Activated CD4-positive, alpha-beta T cell treated with anti-CD3 and anti-CD28 coated beads, Interleukin-2, amount 10 ng/mL, durations not matched to agents 7 days and 5 days (primary cell): ENCODE measurements at places on chromosomes 7 and 10. TPM values are rescaled to one million over a fixed set of nuclear protein-coding genes. Genes with fewer than 3 reads are reported as not detected.
A peak's percentile ranks its signal among the peaks of the same experiment; 100 is the strongest.

- H3K36me3 ChIP-seq = no peaks in the 10 kb centered on the region
- peak overlapping the region; percentile 51 for H3K4me3 ChIP-seq
- peaks cover 11% of the 10 kb centered on the region for H3K4me1 ChIP-seq
- no peak for DNase-seq
- H3K27ac ChIP-seq = no peak overlapping the region
Observed at GRCh38 chr10:96374639-96374984, 15.8 kb upstream of the OPALIN start.

DNA sequence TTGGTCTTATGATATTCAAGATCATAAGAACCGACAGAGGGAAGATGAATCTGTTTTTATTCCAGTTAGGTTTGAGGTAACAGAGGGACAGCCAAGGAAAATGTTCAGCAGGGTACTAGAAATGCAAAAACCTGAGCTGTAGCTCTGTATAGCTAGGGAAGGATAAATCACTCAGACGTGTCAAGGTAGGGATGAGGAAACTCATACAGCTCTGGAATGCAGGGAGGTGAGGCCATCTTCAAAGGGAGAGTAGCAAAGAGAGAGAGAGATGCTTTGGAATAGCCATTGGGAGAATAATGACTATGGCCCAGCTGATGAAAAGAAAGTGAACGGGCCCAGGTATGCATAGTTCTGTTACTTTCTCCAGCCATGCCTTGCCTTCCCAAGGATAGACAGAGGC is 77.8 kb downstream of the PAX2 start:
- H3K27ac ChIP-seq = no peak overlapping the region
- peaks cover 6% of the 10 kb centered on the region for H3K4me1 ChIP-seq
- no peak for DNase-seq

- H3K4me3 ChIP-seq = no peak overlapping the region
- H3K4me1 ChIP-seq = no peaks in the 10 kb centered on the region
- no peaks in the 10 kb centered on the region for H3K36me3 ChIP-seq
- H3K27ac ChIP-seq = no peak overlapping the region
- no peaks in the 10 kb centered on the region for H3K27me3 ChIP-seq
- no peak for DNase-seq
Observed at GRCh38 chr10:47230482-47230881, 69.5 kb upstream of the GDF10 start.

- no peak overlapping the region for H3K4me3 ChIP-seq
- no peak for DNase-seq
- no peaks in the 10 kb centered on the region for H3K36me3 ChIP-seq
- no peak overlapping the region for H3K27ac ChIP-seq
- H3K4me1 ChIP-seq = no peaks in the 10 kb centered on the region
Observed at GRCh38 chr7:29254591-29254990, 60.0 kb downstream of the CHN2 start.

CLCN1 gene
- not detected for total RNA-seq

- DNase-seq = no peak
- H3K36me3 ChIP-seq = peaks cover 6% of the 10 kb centered on the region
- no peak overlapping the region for H3K27ac ChIP-seq
- H3K27me3 ChIP-seq = no peaks in the 10 kb centered on the region
Observed at GRCh38 chr10:67812007-67812406, 26.0 kb downstream of the DNAJC12 start.

SLC26A3 gene
- total RNA-seq = not detected

DNA sequence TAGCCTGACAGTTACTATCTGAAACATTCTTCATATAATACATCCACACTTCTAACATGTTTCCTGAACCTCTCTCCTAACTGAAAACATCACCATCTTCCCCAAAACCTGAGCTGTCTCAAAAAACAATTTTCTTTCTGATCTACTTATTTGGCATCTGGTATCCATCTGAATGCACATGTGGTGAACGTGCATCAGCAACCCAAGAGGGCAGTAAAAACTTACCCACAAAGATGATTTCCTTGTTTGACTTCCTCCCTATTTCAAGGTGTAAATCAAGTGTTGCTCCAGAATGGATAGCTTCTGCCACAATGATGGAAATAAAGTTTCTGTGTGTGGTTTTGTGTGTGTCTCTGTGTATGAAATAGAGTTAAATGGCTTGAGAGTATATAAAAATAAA is 500.4 kb downstream of the MAGI2 start:
- H3K36me3 ChIP-seq = no peaks in the 10 kb centered on the region
- H3K27me3 ChIP-seq = no peaks in the 10 kb centered on the region
- no peaks in the 10 kb centered on the region for H3K4me1 ChIP-seq
- H3K4me3 ChIP-seq = no peak overlapping the region
- H3K27ac ChIP-seq = no peak overlapping the region

DNA sequence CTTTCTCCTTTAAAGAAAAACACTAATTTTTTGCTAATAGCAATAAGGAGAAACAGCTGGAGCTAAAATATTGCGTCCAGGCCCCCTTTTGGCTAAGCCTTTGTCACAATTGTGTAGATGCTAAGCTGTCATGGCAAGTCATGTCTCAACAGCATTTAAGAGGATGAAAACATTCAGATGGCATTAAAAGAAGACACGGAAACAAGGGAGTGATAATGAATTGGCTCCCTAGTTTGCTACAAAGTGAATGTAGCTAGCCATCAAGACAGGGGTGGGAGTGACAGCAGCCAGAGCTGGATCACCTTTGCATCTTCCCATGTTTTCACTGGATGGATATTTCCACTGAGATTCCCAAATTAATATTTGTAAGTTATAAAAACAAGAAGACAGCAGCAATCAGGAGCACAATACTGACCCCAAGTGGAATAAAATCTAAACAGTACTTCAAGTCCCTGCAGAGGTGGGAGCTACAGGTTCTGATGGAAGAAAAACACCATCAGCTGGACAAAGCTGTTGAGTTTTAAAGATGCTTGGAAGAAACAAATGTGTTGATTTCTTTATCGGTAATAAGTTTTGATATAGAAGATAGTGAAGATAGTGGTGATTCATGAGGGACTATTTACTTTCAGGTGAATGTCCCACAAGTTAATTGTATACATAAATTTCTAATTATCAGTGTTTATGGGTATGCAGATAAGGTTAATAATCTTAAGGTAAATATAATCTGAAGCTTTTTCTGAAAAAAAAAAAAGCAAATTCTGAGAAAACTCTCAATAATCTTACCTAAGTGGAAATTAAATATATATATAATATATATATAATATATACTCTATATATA is 129.4 kb downstream of the SLC16A9 start:
- no peak for DNase-seq
- H3K4me1 ChIP-seq = no peaks in the 10 kb centered on the region
- no peak overlapping the region for H3K27ac ChIP-seq
- H3K36me3 ChIP-seq = no peaks in the 10 kb centered on the region
- peaks cover 5% of the 10 kb centered on the region for H3K27me3 ChIP-seq

BEND7 gene
- total RNA-seq = not detected

DNA sequence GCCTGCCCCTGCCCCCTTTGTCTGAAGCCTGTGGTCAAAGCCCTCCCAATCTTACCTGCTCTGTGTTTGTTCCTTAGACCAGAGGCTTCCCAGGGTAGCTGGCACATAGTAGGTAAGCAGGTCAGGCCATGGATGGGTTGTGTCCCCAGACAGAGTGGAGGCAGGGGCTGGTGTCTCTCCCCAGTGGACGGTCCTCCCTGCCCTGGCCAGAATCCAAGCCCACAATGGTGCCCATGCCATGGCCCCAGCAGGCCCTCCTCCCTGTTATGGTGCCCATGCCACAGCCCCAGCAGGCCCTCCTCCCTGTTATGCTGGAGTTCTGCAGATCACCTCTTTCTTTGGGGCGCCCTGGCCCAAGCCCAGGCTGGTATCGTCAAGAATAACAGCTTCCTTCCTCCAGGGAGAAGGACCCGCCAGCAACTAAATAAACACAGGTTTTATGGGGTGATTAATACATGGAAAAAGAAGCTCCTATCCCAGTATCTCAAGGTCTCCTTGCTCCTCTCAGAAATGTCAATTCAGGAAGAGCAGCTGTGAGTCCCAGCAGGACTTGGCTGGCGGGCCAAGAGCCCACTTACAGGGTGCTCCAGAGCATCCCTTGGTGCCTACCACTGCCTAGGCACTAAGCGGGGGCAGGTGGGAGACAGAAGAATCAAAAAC is 82.0 kb downstream of the NEURL1 start:
- no peak overlapping the region for H3K4me3 ChIP-seq
- no peaks in the 10 kb centered on the region for H3K4me1 ChIP-seq
- no peak overlapping the region for H3K27ac ChIP-seq
- no peaks in the 10 kb centered on the region for H3K27me3 ChIP-seq
- no peak for DNase-seq

DNA sequence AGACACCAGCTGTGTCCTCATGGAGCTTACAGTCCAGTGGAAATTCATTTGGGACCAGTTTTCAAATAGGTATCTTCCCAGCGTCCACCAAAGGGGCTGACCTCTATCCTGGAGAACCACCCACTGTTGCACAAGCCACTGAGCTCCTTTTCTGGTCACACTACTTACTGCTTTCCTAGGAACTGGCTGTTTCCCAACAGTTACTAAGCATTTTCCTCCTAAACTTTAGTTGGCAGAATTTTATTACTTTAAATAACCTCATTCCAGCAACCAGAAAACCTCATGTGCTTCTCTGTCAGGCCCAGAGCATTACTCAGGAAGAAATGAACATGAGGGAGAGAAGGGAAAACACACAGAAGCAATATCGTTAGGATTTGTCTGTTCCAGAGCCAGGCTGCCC is 183.1 kb downstream of the GPAM start:
- peaks cover 3% of the 10 kb centered on the region for H3K27me3 ChIP-seq
- no peak for DNase-seq
- no peak overlapping the region for H3K27ac ChIP-seq

GRCh38 chr10:4017336-4017735 is 232.3 kb upstream of the KLF6 start:
- H3K27me3 ChIP-seq = no peaks in the 10 kb centered on the region
- no peak overlapping the region for H3K4me3 ChIP-seq
- H3K27ac ChIP-seq = no peak overlapping the region
- H3K36me3 ChIP-seq = peaks cover 2% of the 10 kb centered on the region

- no peaks in the 10 kb centered on the region for H3K36me3 ChIP-seq
- no peak for DNase-seq
- peaks cover 4% of the 10 kb centered on the region for H3K4me1 ChIP-seq
- H3K4me3 ChIP-seq = no peak overlapping the region
Observed at GRCh38 chr10:13961097-13961496, 369.6 kb downstream of the FRMD4A start.

TBX20 gene
- total RNA-seq = 0.27 TPM

DNA sequence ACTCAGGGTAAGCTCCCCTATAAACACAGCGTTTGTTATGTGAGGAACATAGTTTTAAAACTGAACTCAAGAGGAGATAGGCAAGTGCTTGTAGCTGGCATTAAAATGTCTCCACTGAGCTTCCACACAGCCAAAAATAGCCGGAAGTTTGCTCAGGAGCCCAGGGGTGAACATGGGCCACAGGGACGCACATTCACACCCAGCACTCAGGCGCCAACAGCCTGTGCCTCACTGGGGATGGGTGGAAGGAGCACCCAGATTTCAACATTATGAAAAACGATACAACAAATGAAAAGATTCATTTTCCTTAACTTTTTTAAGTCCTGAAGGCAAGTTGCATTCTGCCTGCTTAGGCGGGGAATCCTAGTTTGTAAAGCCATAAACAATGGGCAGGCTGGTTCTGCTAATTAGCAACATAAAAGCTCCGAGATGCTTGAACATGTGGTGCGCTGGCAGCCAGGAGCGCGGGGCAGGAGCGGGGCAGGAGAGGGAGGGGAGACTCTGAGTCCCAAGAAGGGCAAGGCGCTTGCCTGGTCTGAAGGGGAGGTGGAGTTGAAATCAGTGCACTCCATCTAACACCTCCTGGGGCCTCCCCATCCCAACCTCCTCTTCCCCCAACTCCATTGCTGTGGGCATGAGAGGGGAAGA is 235.9 kb downstream of the COBL start:
- no peak overlapping the region for H3K4me3 ChIP-seq
- no peak overlapping the region for H3K27ac ChIP-seq
- H3K27me3 ChIP-seq = no peaks in the 10 kb centered on the region
- H3K36me3 ChIP-seq = no peaks in the 10 kb centered on the region

FAM13C gene
- not detected for total RNA-seq

CRYGN gene
- not detected for total RNA-seq

DNA sequence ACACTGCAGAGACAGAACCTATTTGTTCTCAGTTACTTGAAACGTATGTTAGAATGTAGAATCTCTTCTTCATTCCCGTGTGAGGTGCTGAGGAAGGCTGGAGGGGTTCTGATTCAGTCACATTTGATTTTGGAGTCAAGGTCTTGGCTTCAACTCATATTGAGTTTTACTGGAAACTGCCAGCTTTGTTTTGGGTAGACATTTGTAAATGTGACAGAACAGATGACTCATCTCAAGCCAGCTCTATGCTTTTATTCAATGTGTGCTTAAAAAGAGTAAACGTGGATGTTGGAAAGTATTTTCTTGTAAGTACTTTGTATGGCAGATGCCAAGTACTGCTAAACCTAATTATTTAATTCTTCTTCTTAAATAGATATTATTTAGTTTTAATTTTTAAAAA is 780.8 kb upstream of the C7orf33 start:
- no peak overlapping the region for H3K27ac ChIP-seq
- H3K4me1 ChIP-seq = no peaks in the 10 kb centered on the region
- H3K4me3 ChIP-seq = no peak overlapping the region

- DNase-seq = peak; percentile 81
- peaks cover 25% of the 10 kb centered on the region for H3K4me1 ChIP-seq
- no peak overlapping the region for H3K27ac ChIP-seq
- H3K27me3 ChIP-seq = no peaks in the 10 kb centered on the region
- H3K4me3 ChIP-seq = no peak overlapping the region
Observed at GRCh38 chr10:88385601-88386203, 197.4 kb downstream of the RNLS start.

PRF1 gene
- total RNA-seq = 116 TPM

DNA sequence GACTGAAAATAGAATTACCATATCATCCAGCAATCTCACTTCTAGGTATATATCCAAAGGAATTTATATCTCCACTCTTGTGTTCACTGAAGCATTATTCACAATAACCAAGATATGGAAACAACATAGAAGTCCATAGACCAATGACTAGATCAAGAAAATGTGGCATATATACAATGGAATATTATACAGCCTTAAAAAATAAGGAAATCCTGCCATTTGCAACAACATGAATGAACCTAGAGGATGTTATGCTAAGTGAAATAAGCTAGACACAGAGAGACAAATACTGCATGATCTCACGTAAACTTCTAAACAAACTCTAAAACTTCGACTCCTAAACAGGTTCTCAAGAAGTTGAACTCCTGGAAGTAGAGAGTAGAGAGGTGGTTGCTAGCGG is 254.5 kb downstream of the SKIDA1 start:
- H3K4me1 ChIP-seq = no peaks in the 10 kb centered on the region
- H3K36me3 ChIP-seq = no peaks in the 10 kb centered on the region
- no peak overlapping the region for H3K27ac ChIP-seq

DNA sequence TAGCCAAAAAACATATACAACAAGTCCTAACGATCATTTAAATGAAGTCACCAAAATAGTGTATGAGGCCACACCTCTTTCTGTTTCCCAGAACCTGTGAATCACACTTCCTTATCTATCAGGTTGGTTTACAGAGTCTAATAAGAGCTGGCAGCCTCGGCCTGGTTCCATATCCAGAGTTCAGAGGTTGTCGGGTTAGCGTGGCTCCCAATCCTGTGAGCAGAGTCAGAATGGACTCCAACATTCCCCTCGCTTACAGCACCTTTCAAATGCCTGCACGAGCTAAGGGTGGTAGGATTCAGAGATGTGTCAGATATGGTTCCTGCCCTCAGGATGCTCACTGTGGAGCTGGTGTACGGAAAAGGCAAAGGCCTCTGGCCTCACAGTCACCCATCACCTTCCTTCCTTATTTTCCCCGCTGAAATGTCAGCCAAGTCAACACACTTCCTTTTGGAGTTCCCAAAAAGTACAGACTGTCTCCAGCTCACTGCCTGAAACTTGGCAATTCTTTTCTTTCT is 6.0 kb downstream of the IL15RA start:
- peaks cover 47% of the 10 kb centered on the region for H3K4me1 ChIP-seq
- H3K4me3 ChIP-seq = peak overlapping the region; percentile 33
- H3K27ac ChIP-seq = peak overlapping the region; percentile 78
- no peaks in the 10 kb centered on the region for H3K27me3 ChIP-seq
- DNase-seq = peak; percentile 15

BICC1 gene
- not detected for total RNA-seq

TMEM273 gene
- total RNA-seq = 12.5 TPM
